Eye (tissue), 1 donor: ENCODE measurements at places on chromosomes 7 and 10.

GRCh38 chr7:110003827-110004226, 1087.1 kb upstream of the LRRN3 start:
- DNase-seq, result no peak

- DNase-seq, result no peak
Measured at GRCh38 chr7:126953461-126953860, 299.3 kb downstream of the GRM8 start.

- DNase-seq, result no peak
Measured at GRCh38 chr7:157793087-157793353, 456.2 kb downstream of the DNAJB6 start.

- DNase-seq, result peak; percentile 71
Measured at GRCh38 chr10:71638064-71638821, 81.3 kb downstream of the C10orf105 start.

DNA sequence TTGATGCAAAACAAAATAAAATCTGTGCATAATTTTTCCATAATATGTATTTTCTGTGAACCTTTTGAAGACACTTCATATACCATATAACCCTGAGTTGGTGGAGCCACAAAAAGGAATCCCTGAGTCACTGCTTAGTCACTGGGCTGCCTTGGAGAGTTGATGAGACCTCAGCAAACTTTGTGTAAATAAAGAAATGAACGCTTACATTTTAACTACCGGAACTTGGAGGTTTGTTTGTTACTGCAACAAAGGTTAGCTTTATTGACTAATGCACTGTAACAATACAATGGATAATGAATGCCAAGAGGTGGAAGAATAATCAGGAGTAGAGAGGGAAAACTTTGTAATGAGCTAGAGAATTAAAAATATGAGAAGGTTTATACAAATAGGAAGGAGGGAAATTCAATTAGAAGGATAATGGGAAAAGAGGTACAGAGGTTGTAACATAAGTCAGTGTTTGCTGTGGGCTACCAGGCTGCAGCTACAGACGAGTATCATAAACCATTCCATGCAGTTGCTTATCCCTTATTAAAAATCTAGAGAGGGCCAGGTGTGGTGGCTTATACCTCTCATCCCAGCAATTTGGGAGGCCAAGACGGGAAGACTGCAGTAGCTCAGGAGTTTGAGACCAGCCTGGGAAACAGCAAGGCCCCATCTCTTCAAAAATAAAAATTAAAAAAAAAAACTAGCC, 1042.1 kb downstream of the TYW1 start:
- DNase-seq, result no peak

- DNase-seq, result no peak
Measured at GRCh38 chr7:106064316-106064715, 47.8 kb downstream of the SYPL1 start.
